Stimulated activated CD8-positive, alpha-beta memory T cell treated with anti-CD3 and anti-CD28 coated beads, Interleukin-4, amount 100 ng/mL, for 1 hour (primary cell): ENCODE measurements at places on chromosomes 11 and 22.

GRCh38 chr11:131392528-131393255 is 22.3 kb downstream of the NTM start:
- no peak for DNase-seq

DNA sequence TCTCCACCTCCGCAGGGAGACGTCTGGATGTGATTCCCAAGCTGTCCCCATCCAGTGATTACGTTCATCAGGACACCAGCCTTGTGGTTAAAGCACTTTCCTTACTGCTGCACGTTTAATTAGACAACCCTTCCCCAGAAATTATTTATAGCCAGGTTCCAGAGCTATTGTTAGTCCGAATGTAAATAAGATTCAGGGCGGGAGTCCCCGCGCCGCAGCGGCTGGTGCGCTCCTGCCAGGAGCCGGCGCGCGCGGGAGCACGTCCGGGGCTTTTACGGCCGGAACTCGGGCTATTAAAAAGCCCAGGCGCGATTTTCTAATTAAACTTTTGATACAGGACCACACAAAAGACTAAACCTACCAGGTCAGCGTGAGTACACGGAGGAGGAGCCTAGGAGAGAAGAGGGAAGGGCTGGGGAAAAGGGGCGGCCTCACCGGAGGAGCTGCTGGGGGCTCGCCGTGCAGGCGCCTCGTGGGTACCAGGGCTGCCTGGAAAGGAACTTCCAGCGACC is 538.3 kb downstream of the OPCML start:
- DNase-seq = no peak

GRCh38 chr22:47390026-47390970 is 627.8 kb downstream of the TBC1D22A start:
- no peak for DNase-seq

DNA sequence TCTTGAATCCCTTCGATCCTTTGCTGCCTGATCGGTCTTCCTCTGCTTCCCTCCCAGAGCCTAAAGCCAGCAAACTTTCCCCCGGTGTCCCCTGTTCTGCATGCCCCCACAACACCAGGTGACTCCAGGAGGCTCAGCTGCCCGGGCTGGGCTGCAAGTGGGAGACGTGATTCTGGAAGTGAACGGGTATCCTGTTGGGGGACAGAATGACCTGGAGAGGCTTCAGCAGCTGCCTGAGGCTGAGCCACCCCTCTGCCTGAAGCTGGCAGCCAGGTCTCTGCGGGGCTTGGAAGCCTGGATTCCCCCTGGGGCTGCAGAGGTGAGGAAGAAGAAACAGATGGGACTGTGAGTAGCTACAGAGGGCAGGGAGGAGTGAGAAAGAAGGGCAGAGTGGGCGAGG is 3.6 kb downstream of the NHERF4 start:
- no peak for DNase-seq

- no peak for DNase-seq
Observed at GRCh38 chr22:26884921-26885320, 227.5 kb downstream of the MIAT start.

GRCh38 chr11:45599161-45599943 is 66.1 kb downstream of the CHST1 start:
- DNase-seq = no peak

- peak; percentile 37 for DNase-seq
Observed at GRCh38 chr11:119481021-119481666, 58.2 kb upstream of the THY1 start.

GRCh38 chr11:2687782-2688191 is 12.0 kb downstream of the KCNQ1OT1 start:
- no peak for DNase-seq

DNA sequence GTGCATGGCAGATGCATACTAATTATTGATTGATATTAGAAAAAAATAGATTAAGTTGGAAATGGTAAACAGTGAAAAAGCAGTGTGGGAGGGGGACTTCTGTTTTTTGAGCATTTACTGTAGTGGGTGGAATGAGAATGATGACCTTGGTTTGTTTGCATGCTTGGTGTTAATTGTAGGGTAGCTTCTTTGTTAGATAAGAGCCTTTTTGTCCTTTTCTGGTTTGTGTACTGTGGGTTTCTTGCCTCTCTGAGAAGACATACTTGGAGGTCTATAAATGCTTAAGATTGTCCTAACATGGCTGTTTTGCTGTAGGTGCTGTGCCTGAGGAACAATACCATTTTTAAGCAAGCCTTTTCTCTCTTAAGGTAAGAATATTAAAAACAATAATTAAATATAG is 17.0 kb downstream of the MRPL48 start:
- no peak for DNase-seq

GRCh38 chr11:99925968-99926367 is 761.1 kb upstream of the ARHGAP42 start:
- DNase-seq = no peak

- no peak for DNase-seq
Observed at GRCh38 chr11:19458231-19458630, 217.5 kb upstream of the E2F8 start.

DNA sequence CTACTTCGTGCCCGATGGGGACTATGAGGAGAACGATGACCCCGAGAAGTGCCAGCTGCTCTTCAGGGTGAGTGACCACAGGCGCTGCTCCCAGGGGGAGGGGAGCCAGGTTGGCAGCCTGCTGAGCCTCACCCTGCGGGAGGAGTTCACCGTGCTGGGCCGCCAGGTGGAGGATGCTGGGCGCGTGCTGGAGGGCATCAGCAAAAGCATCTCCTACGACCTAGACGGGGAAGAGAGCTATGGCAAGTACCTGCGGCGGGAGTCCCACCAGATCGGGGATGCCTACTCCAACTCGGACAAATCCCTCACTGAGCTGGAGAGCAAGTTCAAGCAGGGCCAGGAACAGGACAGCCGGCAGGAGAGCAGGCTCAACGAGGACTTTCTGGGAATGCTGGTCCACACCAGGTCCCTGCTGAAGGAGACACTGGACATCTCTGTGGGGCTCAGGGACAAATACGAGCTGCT is 751 bp downstream of the FIBIN start:
- no peak for DNase-seq

GRCh38 chr11:62898027-62898426 is 17.3 kb downstream of the SLC3A2 start:
- DNase-seq = no peak

DNA sequence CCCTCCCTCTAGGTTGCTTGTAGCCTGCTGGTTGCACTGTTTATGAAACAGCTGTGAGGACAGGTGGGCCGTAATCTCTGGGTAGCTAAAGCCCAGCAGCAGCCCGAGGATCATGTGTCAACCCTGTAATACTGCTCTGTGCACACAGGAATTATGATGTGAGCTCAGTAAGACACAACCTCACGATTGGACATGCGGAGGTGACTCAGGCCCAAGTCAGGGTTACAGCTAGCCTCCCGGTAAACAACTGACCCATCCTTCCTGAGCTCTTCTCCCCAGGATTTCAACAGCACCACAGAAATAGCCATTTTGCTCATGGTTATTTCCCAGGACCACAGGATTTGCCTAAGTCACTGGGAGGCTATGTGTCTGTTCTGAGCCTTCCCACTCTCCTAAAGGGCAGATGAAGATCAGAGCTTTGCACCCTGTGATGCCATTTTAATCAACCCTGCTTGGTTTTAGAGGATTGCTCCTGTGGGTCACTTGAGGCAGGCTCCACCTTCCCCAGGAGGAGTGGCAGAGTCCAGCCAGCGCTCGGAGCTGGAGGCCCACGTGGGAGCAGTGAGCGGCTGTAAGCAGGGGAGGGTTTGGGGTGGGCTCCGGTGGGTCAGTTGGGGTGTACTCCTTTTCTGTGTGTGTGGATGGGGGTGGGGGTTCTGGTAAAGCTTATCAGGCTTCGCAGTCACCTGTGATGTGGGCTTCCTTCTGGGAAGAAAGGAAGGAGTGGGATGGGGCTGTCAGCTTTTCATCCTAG is at the start of gene AMPD3:
Gene AMPD3 (plus strand): TSS at position 387 of the 754 bp plus-strand sequence. CDS start 6,256 bp downstream, outside the sequence.
- DNase-seq = no peak

DNA sequence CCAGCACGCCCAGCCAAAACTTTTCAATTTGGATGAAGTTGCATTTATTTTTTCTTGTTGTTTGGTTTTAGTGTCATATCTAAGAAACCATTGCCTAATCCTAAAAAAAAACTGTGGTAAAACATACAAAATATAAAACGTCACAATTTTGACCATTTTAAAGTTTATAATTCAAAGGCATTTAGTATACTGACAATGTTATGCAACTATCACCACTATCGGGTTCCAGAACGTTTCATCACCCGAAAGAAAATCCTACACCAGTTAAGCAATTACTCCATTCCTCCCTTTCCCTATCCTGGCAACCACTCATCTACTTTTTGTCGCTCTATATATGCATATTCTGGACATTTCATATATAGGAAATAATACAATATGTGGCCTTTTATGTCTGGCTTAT is 30.5 kb upstream of the PHOX2A start:
- no peak for DNase-seq

GRCh38 chr22:37180531-37181231 is 7.4 kb downstream of the C1QTNF6 start:
- no peak for DNase-seq

DNA sequence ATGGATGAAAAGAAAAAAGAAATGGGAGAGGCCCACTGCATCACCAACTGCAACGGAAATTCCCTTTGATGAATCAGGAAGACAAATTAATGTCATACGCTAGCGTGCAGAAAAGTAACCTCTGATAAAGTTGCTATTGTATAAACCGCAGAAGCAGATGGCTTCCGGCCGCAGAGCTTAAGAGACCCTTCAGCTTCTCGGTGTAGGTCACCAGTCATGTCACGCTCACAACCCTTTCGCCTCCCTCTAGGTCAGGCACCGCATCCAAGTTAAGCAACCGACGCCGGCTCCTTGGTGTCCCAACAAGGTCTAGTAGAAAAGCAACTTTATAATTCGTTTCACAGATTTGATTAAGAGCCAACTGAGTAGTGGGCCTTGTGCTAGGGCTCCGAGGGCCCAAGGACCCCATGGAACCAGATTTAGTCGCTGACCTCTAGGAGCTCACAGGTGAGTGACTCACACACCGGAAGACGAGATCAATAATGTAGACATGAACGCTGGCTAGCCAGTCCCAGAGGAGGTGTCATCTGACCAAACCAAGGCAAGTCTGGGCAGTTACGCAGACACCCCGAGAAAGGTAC is 1.2 kb upstream of the ZFP91 start:
- peak; percentile 66 for DNase-seq

- DNase-seq = no peak
Observed at GRCh38 chr11:65380460-65381119, 1.9 kb downstream of the SLC25A45 start.

DNA sequence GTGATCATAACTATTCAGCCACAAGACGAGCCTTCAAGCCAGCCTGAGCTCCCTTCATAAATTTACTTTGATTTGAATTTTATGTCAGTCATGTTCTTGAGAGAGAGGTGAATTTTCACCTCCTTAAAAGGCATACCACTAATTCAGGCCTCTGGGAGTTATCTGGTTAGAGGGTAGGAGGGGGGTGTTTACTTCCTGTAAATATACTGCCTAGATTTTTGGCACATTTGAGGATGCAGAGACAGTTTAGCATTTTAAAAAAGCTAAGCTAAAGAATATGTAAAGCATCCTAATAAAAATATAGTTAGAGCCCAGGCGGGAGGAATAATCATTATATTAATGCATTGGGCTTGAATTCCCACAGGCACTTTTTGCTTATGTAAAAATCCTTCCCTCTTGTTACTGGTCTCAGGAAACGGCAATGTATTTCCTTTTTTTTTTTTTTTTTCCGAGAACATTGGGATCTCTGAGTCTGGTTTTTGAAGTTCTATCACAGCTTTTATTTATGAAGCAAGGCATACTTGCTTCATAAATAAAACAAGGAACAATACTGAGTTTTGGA is 116.5 kb downstream of the CSNK2A3 start:
- no peak for DNase-seq

GRCh38 chr22:25996669-25997068 is 172.6 kb upstream of the SEZ6L start:
- no peak for DNase-seq

GRCh38 chr22:49738566-49738965 is 89.1 kb downstream of the BRD1 start:
- no peak for DNase-seq

GRCh38 chr11:88193278-88193677 is 18.0 kb upstream of the RAB38 start:
- DNase-seq = no peak

DNA sequence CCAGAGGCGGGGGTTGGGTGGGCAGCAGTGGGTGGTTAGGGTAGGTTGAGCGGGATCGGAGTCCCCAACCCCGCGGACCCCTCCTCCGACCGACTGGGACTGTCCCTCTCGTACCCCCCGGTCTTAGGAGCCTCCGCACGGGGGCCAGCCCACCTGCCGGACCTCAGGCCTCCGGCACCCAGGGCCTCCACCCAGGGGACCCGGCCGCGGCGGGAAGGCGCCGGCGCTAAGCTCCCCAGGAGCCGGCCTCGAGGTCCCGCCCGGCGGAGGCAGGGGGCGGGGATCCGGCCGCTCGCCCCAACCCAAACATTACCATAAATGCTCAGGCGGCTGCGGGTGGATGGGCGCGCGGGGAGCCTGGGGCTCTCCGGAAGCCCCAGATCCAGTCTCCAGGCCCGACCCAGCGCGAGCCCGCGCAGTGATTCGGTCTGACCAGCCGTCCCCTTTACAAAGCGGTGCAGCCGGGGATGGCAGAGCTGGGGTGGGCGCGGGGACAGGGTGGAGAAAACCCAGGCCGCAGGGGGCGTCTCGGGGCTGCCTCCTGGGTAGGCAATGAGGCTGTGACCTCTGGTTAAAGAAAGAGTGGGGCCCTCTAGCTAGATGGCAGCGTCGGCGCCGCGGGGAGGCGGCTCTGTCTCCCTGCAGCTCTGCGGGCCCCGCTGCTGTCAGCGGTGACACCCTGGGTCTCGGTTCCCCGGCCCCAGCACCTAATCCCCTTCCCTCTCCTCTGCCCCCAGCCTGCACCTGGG is 4.0 kb upstream of the MCAM start:
- no peak for DNase-seq

GRCh38 chr11:130435671-130436070 is 7.3 kb upstream of the ADAMTS8 start:
- DNase-seq = no peak

GRCh38 chr11:67119585-67120391 is 725 bp downstream of the KDM2A start:
- DNase-seq = no peak

GRCh38 chr11:121890377-121890776 is 225.6 kb downstream of the BLID start:
- DNase-seq = no peak

GRCh38 chr11:112801025-112801816 is 160.0 kb upstream of the NCAM1 start:
- no peak for DNase-seq

DNA sequence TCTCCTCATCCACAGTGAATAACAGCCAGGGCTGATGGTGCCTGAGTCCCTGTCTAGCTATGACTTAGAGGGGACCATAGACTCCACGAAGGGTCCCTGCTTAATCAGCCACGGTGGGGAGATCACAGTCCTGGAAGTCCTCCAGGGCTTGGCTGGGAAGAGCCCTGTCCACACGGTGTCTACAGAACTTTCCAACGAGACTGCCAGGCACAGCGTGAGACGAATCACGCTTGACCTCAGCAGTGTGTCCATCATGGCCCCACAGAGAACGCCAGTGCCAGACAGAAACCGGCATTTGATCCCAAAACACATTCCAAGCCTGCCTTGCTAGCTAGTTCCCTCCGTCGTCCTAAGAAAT is 143.4 kb downstream of the CRYBB2 start:
- DNase-seq = no peak
